ENCODE measurements at places on chromosomes 5 and 9.

DNA sequence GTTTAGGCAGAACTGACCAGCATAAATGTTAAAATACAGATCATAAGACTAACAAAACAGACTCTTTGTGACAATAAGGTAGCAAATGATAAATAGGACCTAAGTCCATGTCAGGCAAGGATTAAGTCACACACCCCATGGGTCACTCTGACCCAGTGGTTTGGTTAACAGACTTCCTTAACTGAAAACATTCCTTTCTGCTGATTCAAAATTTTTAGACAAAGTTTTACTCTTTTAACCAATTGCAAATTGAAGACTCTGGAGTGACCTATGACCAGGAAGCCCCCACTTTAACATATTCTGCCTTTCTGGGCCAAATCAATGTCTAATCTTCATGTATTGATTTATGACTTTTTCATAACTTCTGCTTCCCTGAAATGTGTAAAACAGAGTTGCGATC is 4.9 kb upstream of the NXNL2 start:
- no peak for DNase-seq

- DNase-seq: no peak
These were observed 101.3 kb downstream of the PAM start for GRCh38 chr5:102856389-102856777.

DNA sequence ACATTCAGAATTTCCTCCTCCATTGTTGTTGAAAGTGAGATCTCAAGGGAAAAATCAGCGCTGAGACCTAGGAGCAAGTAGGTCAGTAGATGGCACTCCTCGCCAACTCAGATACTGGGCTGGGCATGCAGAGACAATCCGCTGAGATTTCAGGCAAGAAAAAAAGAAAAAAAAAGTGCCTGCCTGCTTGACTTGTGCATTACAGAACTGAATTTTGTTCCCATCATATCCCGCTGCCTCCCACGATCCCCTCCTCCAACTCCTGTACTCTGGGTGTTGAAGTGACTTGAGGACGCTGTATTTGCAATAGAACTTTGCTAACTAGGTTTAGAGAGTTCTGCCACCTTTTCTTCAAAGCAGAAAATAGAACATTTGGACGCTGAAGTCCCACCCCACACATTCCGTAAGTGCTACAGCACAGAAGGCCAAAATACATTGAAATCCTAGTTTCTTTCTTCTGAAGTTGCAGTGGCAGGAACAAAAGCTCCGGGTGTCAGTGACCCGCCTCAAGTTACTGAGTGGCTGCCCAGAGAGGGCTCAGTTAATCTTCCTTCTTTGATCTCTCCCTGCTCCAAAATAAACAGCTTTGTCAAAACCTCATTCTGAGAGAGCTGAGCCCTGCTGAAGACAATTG is 265.8 kb downstream of the MLLT3 start:
- DNase-seq: no peak

DNA sequence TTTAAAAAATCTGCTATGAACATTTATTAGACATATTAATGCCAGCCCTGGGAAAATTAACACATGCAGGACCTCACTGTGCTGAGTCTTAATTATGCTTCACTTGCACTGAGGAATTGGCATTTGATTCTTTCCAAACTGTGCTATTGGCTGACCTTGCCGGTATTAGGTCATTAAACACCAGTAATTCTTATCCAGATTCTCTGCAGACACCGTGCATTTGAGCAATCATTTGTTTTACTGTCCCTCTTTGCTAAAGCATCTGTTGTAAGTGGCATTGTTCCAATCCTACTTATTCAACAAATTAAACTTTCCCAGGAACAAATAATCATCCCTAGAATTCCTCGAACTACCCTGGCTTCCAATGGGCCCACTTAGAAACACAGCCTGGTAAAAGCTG is 145.0 kb downstream of the SLC12A2 start:
- no peak for DNase-seq

DNA sequence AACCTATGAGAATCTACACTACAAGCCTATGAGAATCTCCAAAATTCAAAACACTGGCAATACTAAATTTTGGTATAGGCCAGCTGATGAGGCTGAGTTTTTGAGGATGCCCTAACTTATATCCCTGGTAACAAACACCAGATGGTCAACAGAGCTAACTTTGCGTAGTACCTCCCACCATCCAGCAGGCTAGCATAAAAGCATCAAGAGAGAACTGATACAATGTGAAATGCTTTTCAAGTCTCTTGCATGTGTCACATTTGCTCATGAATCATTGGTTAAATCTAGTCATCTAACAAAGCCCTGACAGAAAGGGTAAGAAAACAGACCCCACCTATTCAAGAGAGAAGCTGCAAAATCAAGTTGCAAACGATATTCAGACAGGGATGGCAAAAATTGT is 1609.7 kb upstream of the CDH9 start:
- DNase-seq: no peak

DNA sequence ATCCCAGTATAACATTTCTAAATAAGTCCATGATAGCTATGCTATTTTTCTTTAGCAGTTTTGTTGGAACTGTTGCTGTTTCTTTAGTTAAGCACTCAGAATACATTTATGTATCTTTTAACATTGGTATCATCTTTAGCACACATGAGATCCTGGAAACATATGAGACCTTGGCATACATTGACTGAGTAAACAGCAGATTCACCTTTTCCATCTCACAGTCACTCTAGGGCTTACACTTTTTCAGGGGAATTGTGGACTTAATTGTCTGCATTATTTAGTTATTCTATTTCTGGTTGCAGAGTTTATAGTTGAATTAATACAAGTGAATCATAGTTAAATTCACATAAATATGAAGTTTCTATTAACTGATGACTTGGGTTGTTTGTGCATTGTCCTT is 70.1 kb downstream of the COMMD10 start:
- DNase-seq: no peak

- DNase-seq: no peak
These were observed 126.0 kb downstream of the WNK2 start for GRCh38 chr9:93309889-93310425.

- no peak for DNase-seq
These were observed 98.4 kb downstream of the TARS1 start for GRCh38 chr5:33539212-33539611.

DNA sequence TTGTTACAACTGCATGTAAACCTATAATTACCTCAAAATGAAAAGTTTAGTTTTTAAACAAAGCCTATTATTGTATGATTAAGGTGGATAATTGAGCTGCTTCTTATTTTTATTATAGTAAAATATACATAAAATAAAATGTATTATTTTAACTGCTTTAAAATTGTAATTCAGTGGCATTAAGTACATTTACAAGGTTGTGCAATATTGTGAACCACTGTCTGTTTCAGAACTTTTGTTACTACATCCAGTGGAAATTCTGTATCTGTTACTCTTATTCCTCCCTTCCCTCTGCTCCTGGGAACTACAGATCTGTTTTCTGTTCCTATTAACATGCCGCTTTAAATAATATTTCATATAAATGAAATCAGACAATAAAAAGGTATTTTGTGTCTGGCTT is 37.1 kb downstream of the ITGA1 start:
- no peak for DNase-seq

- DNase-seq: no peak
These were observed 593 bp downstream of the GM2A start for GRCh38 chr5:151253605-151253950.

GRCh38 chr9:137397675-137398423 is 25.1 kb downstream of the EXD3 start:
- no peak for DNase-seq

DNA sequence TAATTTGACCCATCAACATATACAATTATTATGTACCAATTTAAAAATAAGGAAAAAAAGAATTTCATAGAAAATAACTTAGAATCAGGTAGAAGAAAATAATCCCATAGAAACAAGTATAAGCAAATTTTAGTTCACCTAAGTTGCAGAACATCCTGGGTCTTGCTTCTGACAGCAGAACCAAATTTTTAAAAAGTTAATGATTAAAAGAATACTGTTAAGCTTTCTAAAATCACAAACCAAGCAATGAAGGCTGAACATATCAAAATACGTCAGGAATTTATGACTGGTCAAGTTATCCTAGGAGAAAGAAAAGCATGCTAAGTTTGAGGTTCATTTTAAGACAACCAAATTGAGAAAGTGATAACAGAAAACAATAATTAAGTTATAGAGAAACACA is 650.9 kb downstream of the PTPRD start:
- DNase-seq: no peak

- no peak for DNase-seq
These were observed 50.2 kb upstream of the CXCL14 start for GRCh38 chr5:135628771-135629563.

GRCh38 chr5:172003746-172004145 is 2.7 kb downstream of the FBXW11 start:
- DNase-seq: no peak

DNA sequence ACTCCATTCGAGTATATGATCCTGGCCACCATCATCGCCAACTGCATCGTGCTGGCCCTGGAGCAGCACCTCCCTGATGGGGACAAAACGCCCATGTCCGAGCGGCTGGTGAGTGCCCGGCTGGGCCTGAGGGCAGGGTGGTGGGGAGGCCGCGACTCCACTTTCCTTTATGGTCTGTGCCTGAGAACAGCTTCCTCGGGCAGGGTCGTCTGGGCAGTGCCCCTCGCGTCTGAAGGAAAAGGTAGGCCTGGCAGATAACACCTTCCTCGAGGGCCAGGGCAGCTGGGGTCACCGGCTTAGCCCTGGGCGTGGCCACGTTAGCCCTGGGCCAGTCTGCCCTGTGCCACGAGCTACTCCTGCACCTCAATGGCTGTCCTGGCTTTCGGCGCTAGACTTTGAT is 1.5 kb downstream of the CACNA1B start:
- no peak for DNase-seq

GRCh38 chr5:4053136-4053535 is 457.5 kb downstream of the IRX1 start:
- DNase-seq: no peak

- DNase-seq: no peak
These were observed at the start of gene GFRA3 for GRCh38 chr5:138274189-138274853. GFRA3 (minus strand) TSS chr5:138274621; CDS start chr5:138274424, 197 bp downstream.

GRCh38 chr5:80925931-80926330 is 34.2 kb upstream of the RASGRF2 start:
- no peak for DNase-seq

GRCh38 chr5:59571067-59571466 is 322.5 kb downstream of the PDE4D start:
- DNase-seq: no peak

- DNase-seq: no peak
These were observed 304.4 kb upstream of the IRX4 start for GRCh38 chr5:2187156-2187555.

DNA sequence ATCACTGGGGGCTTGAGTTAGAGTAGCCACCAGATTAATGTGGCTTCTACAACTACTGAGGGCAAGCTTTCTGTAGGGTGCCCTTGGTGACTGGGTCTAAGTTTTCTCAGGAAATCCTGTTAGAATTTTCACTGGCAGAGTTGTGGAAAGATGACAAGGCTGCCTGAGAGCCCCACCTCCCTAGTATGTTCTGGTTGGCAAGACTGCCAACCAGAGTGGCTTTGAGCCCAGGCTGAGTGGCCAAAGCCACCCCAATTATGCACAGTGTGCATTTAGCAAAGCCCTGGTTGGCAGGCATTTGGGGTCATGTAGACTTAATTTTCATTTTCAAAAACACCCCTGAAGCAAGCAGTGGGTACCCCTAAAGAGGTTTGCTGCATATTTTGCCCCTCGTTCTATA is 136.7 kb upstream of the HAPLN1 start:
- DNase-seq: no peak

DNA sequence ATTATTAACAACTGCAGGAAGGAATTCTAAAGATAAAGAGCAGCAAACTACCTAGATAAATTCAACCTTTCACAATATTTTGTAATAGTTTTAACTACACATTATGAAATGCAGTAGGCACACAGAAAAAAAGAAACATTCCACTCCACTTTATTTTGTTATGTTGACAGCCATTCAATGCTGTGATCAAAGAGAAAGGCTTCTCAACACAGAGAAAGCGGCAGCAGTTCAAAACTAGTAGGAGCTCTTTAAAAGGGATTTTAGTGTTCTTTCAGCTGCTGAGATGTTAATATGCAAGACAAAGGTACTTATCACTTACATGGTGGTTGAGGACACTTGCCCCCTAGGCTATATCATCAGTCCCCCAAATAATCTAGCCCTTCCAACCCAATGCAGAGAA is 11.6 kb downstream of the CEMIP2 start:
- DNase-seq: no peak

- no peak for DNase-seq
These were observed 171.6 kb downstream of the RASEF start for GRCh38 chr9:82891321-82891720.

DNA sequence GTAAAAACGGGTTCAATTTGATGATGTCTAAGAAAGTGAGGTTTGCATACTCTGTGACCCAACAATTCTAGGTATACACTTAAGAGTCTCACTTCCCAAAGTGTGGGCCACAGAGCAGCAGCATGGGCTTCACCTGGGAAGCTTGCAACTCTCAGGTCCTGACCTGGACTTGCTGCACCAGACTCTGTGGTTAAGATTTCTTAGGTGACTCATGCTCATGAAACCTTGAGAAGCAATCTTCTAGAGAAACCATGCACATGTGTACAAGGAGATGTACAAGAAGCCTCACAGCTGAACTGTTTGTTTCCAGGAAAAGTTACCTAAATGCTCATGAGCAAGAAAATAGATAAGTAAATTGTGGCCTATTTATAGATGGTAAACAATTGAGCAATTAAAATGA is 30.0 kb downstream of the DNAJC21 start:
- no peak for DNase-seq

- DNase-seq: no peak
These were observed 227.1 kb downstream of the ZSWIM6 start for GRCh38 chr5:61559146-61559545.

- no peak for DNase-seq
These were observed 4.5 kb downstream of the CCDC180 start for GRCh38 chr9:97311798-97312500.

- no peak for DNase-seq
These were observed 34.7 kb downstream of the ARHGEF37 start for GRCh38 chr5:149615976-149616375.

- no peak for DNase-seq
These were observed 1.9 kb downstream of the GAPT start for GRCh38 chr5:58493141-58493540.

DNA sequence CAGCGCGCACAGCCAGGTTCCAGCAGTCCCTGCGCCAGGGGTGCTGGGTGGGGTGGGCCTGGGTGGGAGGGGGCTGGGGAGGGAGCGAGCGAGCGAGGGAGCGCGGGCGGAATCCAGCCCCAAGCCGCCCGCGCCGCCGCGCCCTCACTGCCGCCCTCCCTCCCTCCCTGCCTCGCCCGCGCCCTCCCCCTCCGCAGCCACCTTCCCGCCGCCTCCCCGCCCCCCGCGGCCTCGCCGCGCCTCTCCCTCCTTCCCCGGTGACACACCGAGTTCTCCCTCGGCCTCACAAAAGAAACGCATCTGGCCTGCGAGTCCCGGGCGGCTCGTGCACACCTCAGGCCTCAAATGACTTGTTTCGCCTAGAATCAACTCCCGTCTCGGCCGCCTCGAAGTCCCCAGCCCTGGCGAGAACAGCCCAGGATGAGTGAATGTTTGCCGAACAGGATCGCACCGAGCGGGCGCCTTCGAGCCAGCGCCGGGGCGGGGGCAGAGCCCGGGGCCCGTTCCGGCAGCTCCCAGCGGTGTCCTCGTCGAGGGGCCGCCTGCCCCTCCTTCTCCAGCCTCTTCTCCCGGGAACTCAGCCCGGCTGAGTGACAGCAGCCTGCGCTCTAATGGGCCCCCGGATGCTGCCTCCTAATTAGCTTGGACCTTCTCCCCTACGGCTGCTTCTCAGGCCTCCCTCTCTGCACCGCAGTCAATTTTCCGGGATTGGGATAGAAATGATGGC is 371 bp upstream of the PITX1 start:
- no peak for DNase-seq

All from cortex of kidney (tissue), 1 donor.